ENCODE measurements at places on chromosomes 4 and X.

DNA sequence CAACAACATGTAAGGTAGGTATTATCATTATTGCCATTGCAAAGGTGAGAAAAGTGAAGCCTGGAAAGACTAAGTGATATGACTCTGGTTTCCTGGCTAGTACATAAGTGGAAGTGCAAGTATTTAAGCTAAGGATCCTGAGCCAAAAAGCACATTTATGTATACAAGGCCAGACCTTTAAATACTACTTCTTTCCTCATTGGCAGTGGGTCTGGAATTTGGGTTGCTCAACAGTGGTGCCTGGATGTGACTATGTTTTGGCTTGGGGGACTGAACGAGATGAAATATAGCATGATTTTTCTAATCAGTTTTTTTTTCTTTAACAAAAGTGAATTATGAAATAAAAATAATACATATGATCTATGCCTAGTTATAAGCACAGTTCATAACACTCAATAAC is 7.4 kb upstream of the FGF13 start:
- no peak for DNase-seq

- peak; percentile 51 for DNase-seq
These were observed 792 bp downstream of the PPID start for GRCh38 chr4:158722291-158722916.

DNA sequence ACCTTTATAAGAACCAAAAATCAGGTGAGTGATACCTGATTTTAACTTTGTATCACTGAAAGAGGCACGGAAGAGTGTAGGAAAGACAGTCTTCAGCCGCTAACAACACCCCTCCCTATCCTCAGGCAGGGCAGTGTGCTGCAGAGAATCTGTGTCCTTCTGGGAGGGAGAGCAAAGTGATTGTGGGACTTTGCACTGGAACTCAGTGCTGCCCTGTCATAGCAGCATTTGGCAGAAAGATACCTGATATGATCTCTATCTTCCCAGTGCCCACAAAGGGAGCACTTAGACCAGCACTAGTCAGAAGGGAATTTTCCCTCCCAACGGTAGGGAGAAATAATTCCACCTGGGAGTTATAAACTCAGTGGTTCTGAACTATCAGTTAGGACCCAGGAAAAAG is 139.0 kb downstream of the FMR1NB start:
- DNase-seq: no peak

DNA sequence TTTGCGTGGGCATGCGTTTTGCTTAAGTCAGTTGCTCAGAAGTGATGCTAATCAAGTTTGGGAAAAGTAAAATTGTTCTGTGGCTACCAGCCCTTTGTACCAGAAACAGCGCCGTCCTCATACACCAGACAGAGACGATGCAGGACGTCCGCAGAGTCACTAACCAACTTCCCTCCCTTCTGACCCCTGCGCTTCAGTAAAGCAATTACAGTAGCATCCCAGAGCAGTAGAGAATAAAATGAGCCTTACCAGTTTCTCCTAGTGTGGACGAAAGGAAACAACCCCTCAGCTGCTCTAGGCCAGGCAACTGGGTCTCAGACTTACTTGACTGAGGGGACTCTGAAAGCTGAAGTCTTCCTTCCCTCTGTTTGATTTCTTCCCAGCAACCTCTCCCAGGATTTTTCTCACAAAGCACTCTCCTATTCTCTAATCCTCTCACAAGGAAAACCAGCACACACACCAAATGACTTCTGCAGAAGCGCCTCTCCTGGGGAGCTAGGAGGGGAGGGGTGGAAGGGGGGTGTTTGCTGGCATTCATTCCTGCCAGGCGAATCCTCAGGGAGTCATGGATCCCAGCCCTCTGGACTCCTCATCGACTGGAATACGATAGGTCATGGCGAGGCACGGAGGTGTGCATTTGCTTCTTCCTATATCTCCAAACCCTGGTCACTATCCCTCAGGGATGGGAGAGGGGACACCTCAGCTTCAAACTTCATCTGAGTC is 56.0 kb upstream of the MID1 start:
- DNase-seq: no peak

- no peak for DNase-seq
These were observed 318.6 kb upstream of the BMP3 start for GRCh38 chr4:80711956-80712355.

Data from NCI-H1417 (cell line).